Omental fat pad (tissue), 4 donors: ENCODE measurements at places on chromosomes 6 and 20.

GRCh38 chr20:1702328-1702727 lies 44.7 kb upstream of the SIRPG start:
- DNase-seq = no peak

GRCh38 chr6:106511288-106512047 lies 117.8 kb downstream of the RTN4IP1 start:
- no peak for DNase-seq

DNA sequence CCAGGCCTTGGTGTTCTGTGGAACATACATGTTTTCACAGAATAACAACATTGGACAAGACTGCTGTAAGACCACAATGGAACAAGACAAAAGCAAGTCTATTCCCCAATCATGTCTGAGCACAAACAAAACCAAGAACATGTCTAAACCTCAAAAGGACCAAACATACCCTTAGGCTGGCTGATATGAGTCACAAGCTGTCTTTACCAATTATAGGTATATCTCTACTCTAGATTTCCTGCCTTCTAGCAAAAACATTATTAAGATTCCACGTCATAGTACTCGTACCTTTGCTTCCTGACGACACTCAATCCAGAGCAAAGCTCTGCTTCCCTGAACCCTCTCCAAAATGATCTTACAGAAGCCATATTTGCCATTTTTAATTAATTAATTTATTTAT lies 15.4 kb upstream of the L3MBTL1 start:
- no peak for DNase-seq

- peak; percentile 56 for DNase-seq
Observed at GRCh38 chr20:2206957-2207769, 88.6 kb upstream of the TGM3 start.

GRCh38 chr20:4896119-4896702 lies 105.1 kb downstream of the SLC23A2 start:
- DNase-seq = no peak

DNA sequence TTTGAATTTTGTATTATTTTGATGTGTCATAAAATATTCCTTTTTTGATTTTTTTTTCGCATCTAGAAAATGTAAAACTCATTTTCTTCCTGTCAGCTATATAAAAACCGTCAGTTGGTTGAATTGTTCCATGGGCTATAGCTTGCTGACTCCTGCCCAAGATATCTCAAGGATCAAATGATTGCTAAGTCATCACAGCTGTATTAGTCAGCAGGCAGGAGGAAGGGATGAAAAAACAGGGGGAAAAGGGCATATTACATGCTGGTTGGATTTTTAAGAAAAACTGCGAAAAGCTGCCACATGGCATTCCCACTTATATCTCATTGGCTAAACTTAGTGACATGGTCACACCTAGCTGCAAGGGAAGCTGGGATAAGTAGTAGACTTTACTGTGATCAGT lies 569.9 kb downstream of the BCKDHB start:
- no peak for DNase-seq

DNA sequence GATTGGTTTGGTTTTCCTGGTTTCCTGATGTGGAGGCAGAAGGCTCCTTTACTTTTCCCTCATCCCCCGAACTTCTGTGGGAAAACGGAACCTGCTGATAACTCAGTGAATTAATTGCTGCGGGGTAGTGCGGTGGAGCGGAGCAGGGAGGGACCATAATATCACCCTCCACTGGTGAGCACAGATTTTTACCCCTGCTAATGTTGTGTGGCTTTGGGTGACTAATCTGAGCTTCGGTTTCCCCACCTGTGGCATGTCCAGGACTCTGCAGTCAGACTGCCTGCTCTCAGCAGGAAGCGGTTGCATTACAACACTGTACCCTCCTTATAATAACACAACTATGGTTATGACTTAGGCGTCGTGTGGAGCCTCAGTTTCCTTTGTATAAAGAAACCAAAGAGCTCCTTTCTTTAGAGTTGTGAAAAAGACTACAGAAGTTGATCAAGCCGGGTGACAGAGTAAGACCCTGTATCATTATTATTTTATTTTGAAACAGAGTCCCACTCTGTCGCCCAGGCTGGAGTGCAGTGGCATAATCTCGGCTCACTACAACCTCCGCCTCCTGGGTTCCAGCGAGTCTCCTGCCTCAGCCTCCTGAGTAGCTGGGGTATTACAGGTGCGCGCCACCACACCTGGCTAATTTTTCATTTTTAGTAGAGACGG lies 2.2 kb upstream of the ID1 start:
- DNase-seq = no peak

DNA sequence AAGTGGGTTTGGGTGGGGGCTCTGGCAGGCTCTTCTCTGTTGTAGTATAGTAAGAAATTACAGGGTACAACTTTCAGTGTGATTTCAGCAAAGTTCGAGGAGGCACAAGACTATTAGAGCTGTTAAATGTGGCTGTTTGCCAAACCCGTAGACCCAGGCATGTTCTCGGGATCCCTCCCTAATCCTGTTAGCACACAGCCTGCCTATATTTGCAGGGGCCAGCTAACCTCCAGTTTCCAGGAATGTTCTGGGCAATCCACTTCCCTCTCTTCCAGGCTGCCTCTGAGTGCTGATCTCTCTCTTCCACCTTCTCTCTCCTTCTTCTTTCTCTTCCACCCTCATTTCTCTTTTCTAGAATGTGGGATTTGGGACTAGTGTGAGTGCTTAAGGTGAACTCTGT lies 34.8 kb upstream of the ZFP64 start:
- DNase-seq = no peak

GRCh38 chr6:107228754-107229153 lies 113.4 kb upstream of the BEND3 start:
- DNase-seq = no peak

- no peak for DNase-seq
Observed at GRCh38 chr6:35214869-35215664, 1.3 kb downstream of the SCUBE3 start.

- DNase-seq = no peak
Observed at GRCh38 chr6:30136570-30137286, 788 bp downstream of the TRIM40 start.

DNA sequence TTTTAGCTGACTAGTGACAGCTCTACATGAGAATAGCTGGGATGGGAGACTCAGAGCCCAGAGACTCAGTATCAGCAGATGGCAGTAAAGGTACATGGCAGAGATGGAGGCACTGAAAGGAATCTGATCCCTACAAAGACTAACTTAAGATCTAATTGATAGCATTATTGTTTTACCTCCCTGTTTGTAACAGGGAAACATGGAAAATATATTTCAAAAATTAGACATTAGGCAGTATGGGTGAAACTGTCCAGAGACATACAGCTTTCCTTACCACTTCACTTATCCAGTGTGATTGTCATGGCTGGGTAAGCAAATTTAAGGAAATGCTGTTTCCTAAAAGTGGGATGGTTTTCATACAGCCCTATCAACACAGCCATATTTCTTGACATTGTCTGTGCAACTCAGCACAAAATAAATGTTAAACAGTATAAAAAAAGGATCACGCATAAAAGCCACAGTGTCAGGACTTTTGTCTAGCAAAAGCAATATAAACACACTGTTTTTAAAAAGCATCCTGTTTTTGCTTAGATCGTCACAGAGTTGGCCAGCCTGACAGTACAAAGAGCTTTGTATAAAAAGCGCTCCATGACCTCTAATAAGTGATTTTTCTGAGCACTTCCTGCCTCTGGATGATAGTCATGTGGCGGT lies 376.9 kb downstream of the PHF3 start:
- no peak for DNase-seq
